Neural crest cell (in vitro differentiated cells): ENCODE measurements at places on chromosomes 3 and 15. TPM values are rescaled to one million over a fixed set of nuclear protein-coding genes. Genes with fewer than 3 reads are reported as not detected.

DNA sequence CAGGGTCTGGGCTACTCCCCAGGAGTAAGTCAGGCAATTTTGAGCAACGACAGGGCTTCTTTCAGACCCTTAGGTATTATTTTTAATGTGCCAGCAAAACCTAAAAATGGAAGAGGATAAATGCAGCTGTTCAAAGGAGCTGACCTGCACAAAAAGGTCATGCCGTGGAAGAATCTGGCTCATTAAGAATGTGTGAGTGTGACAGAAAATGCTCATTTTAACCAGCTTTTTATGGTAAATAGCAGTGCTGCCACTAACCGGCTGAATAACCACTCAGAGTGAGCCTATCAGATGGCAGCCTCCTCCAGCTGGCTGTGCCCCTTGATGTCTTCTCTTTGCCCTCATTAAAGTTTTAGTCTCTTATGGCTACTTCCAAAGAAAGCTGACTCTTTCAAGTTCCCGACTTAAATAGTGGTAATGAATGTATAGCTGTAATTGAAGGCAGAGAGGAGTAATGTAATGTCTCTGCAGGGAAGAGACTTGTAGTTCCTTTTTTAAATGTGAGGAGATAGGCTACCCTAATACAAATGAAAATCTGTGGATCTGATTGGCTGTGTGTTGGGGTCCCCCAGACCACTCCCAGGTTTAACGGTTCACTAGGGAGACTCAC is 9.5 kb upstream of the FSTL1 start:
- DNase-seq: no peak

GRCh38 chr3:46300461-46300789 is 53.5 kb upstream of the CCR2 start:
- DNase-seq: no peak

DNA sequence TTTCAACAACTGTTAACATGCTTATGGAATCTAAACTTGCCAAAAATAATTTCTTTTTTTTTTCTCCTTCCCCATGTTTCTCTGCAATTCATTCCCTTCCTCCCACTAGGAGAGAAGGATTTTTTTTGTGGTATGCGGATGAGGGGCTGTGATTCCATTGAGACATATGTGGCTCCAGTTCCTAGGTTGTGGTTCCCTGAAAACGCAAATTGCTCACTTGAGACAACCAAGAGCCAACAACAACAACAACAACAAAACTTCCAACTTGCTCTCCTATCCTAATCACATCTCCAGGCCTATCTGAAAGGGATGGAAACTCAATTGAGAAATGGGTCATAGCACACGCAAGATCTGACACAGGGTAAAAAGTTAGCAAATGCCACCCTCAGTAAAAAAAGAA is 406.5 kb upstream of the TGFBR2 start:
- no peak for DNase-seq

- no peak for DNase-seq
Measured at GRCh38 chr15:34076785-34077184, 24.9 kb downstream of the EMC7 start.

- DNase-seq: no peak
Measured at GRCh38 chr3:159779883-159780282, 208.8 kb upstream of the IL12A start.

The CAPN7 gene
- total RNA-seq: 29.2 and 30.9 TPM in 2 replicates

The IQCB1 gene
- 45.1 and 47.2 TPM in 2 replicates for total RNA-seq

DNA sequence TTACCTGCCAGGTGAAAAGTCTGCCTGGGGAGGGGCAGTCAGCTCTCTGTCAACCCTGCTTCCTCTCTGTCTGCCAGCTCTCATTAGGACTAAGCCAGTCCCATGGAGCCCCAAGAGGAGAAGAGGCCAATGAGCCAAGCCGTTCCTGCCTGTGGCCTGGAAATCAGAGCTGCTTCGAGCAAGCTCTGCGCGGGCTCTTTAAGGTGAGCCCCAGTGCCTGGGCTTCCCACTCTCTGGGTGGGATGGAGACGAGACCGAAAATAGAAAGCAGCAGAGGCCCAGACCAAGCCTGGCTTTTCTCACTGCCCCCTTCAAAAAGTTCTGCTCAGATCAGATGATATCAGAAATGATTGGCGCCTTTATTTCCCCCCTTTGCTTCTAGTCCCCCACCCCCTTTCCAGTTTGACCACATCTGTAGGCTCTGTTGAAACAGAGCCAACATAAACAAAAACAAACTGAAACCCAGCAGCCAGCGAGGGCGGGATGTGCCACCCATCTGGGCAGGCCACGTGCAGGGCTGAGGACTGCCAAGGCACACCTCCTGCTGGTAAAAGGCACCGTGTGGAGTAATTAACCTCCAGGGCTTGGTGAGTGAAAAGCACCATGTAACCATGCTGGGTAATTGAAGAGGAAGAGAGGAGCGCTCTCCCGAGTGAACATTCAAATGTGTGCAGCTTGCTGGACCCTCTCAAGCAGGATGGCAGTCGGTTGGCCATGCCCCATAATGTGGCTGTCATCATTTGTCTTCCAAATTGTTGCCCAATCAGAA is 471.0 kb upstream of the PROK2 start:
- DNase-seq: no peak

The SMCO1 gene
- total RNA-seq: not detected in 2 replicates

DNA sequence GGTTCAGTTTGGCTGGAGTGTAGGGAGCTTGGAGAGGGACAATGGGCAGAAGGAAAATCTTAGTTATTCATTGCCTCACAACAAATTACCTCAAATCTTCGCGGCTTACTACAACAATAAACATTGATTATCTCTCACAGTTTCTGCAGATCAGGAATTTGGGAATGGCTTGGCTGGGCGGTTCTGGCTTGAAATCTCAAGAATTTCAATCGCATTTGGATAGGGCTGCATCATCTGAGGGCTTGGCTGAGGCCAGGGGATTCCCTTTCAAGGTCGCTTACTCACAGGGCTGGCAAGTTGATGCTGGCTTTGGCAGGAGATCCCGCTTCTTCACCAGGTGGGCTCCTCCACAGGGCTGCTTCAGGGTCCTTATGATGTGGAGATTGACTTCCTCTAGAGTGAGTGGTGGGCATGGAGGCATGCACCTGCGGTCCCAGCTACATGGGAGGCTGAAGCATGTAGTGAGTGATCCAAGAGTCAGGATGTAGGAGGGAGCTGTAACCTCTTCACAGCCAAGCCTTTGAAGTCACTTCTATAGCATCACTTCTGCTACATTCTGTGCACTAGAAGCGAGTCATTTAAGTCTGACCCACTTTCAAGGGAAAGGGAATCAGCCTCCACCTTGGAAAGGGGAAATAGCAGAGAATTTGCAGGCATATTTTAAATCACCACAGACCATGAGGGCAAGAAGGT is 63.1 kb downstream of the CDC25A start:
- DNase-seq: no peak

DNA sequence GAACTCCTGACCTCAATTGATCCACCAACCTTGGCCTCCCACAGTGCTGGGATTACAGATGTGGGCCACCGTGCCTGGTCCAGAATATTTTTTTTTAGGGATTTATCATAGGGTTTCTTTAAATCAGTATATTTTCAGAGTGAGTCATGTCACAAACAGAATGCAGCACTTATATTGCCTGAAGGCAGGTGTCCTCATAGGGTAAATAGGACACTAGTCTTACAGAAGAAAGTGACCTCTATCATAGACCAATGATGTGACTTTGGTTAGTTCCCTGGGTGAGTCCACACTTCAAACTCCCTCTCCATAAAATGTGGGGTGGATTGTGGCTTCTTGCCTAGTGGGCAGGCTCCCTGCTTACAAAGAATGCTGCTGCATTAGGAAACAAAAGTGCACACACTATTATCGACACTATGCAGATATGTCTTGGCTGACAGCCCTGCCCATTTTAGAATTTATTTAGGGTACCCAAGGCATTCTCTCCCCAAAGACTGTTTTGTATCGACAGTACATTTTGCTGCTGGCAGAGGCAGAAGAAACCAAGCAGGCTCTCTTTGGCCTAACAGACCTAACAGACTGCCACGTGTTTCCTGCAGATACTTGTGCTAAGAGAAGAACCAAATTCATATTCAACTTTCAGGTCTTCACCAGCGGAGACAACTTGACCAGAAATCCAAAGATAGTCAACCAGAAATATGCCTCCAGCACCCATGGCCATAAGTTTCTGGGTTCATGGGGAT is 125.0 kb downstream of the MOBP start:
- DNase-seq: no peak

The UROC1 gene
- not detected in 2 replicates for total RNA-seq
